Activated CD4-positive, CD25-positive, alpha-beta regulatory T cell treated with anti-CD3 and anti-CD28 coated beads, Interleukin-2, amount 50 U/mL, for 24 hours (primary cell): ENCODE measurements at places on chromosomes 3 and 15.
A peak's percentile ranks its signal among the peaks of the same experiment; 100 is the strongest.

DNA sequence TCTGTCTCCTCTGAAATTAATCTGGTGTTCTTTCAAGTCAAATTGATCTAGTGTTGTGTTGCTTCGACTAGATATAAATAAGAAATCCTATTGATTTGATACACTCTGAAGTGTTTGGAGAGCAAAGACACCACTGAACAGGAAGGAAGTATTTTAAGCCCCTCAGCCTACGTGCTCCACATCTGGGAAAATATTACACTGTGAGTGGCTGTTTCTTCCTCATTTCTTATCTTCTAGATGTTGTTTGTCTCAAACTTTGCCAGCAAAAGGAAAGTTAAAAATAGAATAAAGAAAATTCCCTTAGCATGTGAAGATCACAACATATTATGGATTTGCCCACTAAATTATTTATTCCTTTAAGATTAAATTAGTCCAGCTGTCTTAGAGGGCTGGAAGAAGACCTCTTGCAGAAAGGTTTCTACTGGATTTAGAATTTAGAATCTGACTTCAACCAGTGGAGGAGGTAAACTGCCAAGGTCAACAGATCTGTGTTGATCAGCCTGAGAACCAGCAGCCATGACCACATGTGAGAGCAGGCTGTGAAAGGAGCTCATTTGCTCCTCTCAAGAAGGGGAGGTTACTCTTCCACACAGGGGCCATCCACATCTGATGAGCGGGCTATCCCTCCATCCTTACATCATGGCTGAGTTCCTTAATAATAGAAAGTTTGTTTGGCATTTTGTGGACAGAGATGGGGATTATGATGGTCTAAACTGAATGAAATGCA, 46.3 kb upstream of the ACKR4 start:
- ATAC-seq, result no peak

DNA sequence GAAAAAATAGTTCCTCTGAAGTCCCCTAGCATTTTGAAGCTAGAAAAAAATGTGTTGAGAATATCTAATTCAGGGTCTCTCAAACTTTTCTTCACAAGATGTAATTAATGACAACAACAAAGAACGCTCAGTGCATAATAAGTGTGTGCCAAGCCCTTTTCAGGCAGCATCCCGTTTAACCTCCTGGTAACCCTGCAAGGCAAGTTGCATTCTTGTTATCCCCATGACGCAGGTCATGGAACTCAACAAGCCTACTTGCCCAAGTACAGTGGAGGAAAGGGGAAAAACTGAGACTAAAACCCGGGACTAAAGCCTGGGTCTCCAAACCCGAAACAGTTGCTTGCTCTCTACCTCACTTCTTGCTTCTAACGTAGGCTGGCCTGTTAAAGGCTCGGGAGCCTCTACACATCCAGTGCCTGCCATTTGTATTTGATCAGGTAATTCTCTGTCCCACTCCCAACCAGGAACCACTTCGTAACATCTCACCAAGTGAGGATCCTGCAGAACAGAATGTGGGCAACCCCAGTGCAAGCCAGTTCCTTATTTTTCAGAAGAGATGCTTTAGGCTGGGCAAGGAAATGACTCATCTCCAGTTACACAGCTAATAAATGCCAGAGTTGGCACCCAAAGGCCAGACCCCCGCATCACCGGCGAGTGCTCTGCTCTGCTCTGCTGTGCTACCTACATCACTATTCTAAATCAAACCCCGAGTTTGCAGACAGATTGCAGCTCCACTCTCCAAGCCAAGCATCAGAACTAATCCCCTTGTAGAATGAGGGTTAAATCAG, 28.3 kb downstream of the LMCD1 start:
- ATAC-seq, result no peak

- no peak for ATAC-seq
Measured at GRCh38 chr3:48194446-48195071, 6.3 kb upstream of the CDC25A start.

- no peak for ATAC-seq
Measured at GRCh38 chr3:4752201-4753072, 226.8 kb upstream of the BHLHE40 start.

DNA sequence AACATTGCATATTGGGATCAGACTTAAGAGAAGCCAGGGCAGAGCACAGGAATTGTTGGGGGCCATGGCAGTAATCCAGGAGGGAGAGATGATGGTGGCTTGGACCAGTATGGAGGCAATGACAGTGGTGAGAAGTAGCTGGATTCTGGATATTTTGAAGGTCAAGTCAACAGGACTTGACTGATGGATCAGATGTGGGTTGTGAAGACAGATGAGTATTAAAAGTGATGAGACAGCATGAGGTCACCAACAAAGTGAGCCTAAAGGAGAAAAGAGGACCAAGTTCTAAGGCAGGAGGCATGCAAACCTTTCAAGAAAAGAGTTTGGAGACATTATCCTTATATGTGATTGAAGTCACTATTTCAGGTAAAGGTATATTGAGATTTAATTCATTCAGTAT, 56.6 kb upstream of the TIPARP start:
- no peak for ATAC-seq

DNA sequence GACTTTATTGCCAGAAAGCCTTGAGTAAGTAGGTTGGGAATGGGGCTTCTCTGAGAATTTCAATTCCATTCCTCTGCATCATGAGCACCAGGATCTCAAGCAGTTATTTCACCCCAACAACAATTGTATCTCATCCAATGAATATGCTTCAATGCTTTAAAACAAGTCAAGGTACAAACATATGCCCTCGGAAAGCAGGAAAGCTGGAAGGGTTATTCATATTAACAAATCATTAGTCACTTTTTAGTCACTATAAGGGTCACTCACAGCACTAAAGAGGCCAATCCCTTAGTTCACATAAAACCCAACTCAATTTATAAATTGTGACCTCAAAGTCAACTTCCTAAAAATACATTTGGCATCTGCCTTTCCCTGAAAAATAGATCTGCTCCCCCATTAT, 16.2 kb downstream of the MB21D2 start:
- ATAC-seq, result no peak

GRCh38 chr3:108036401-108036800, 54.4 kb downstream of the CD47 start:
- no peak for ATAC-seq

- no peak for ATAC-seq
Measured at GRCh38 chr15:77311618-77312398, 108.1 kb downstream of the PEAK1 start.

- no peak for ATAC-seq
Measured at GRCh38 chr15:82847703-82848102, 38.3 kb downstream of the WHAMM start.

- no peak for ATAC-seq
Measured at GRCh38 chr15:45091576-45091975, 22.4 kb downstream of the DUOX2 start.

GRCh38 chr3:158110658-158111018, 749 bp downstream of the RSRC1 start:
- no peak for ATAC-seq

- ATAC-seq, result no peak
Measured at GRCh38 chr15:47870956-47871625, 153.8 kb downstream of the SEMA6D start.

GRCh38 chr3:20666091-20666490, 480.1 kb upstream of the SGO1 start:
- ATAC-seq, result no peak

- ATAC-seq, result peak; percentile 83
Measured at GRCh38 chr15:25933456-25934158, 70.5 kb upstream of the ATP10A start.
